Pancreas (tissue), 10 donors: ENCODE measurements at places on chromosomes 4 and X. TPM values are rescaled to one million over a fixed set of nuclear protein-coding genes. Genes with fewer than 3 reads are reported as not detected.

Gene RBMXL3
- total RNA-seq, result not detected

Gene PI4K2B
- total RNA-seq, result 4.5 TPM

Gene ADH7
- total RNA-seq, result not detected

Gene CFAP99
- total RNA-seq, result 0.41 TPM

Gene XKRX
- total RNA-seq, result not detected

Gene NAT8L
- 6.1 TPM for total RNA-seq

Gene VEGFC
- total RNA-seq, result 0.69 TPM

Gene AKAP4
- total RNA-seq, result not detected

- no peak for DNase-seq
Measured at GRCh38 chr4:75834095-75834771, 68.0 kb downstream of the PPEF2 start.

- no peak for DNase-seq
Measured at GRCh38 chrX:69741721-69742120, 125.8 kb downstream of the EDA start.

GRCh38 chr4:32022071-32022470 lies 1301.9 kb downstream of the PCDH7 start:
- no peak for DNase-seq

DNA sequence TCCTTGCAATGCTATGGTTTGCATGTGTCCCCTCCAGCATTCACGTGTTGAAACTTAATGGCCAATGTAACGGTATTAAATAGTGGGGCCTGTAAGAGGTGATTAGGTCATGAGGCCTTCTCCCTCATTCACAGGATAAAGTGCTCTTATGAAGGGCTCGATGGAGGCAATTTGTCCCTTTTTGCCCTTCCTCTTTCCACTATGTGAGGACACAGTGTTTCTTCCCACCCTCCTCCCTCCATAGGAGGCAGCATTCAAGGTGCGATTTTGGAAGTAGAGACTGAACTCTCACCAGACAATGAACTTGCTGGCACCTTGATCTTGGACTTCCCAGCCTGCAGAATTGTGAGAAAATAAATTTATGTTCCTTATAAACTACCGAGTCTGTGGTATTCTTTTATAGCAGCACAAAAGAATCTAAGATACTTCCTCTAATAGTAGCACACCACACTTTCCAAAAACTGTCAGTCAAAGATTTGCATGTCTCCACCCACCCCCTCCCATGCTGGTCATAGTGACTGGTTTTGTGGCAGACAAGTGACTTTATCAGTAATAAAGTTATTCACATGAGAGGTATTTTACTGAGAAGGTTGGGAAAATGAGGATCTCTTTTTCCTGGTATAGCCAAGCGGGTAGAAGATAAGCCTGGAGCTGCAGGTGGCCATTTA lies 113.5 kb upstream of the TTC29 start:
- no peak for DNase-seq

- DNase-seq, result no peak
Measured at GRCh38 chr4:120694973-120695372, 227.6 kb downstream of the PRDM5 start.

GRCh38 chr4:161160718-161161117 lies 1003.1 kb downstream of the FSTL5 start:
- DNase-seq, result no peak

DNA sequence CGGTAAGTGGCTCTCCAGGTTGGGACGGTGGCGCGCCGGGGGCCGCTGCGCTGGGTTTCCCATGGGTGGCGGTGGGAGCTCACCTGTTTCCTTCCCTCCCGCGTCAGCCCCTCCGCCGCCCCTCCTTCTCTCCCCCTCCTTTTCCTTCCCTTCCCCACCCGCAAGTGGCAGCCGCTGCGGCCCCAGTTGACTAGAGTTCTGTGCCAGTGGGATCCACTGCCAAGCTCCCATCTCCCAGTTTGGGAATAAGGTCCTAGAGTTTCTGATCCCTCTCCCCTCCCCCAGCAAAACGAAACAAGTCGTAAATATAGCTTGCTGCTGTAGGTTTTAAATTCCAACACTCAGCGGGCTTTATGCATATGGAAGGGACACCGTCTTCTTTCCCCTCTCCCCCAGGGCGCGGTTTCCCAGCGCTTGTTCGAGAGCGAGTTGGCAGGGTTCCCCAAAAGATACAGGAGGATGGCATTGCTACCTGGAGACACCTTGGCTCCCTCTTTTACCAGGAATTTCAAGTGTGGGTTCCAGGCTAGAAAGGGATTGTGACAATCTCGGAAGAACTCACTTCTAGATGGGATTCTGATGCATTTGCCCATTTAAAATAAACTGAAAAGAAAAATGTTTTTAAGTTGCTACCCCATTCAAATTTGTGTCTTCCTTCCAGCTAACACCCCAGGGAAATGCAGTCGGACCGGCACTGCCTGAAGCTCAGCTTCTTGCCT lies 1.2 kb downstream of the TLL1 start:
- DNase-seq, result peak; percentile 15

DNA sequence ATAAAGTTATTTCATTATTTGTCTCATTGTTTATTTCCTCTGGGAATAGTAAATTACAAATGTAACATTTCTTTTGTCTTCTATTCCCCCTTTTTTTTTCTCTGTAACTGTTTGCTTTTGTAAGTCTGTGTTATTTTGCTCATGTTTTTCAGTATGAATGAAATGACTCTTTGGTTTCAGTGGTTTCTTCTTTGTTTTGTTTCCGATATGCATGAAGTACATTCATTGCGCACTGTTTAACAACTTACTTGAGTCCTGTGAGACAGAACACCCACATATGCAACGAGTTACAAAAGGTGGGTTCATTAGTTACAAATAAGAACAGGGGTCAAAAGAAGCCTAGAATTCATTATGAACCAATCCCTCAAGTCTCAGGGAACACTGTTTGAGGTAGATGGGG lies 175.0 kb upstream of the UGT8 start:
- no peak for DNase-seq

DNA sequence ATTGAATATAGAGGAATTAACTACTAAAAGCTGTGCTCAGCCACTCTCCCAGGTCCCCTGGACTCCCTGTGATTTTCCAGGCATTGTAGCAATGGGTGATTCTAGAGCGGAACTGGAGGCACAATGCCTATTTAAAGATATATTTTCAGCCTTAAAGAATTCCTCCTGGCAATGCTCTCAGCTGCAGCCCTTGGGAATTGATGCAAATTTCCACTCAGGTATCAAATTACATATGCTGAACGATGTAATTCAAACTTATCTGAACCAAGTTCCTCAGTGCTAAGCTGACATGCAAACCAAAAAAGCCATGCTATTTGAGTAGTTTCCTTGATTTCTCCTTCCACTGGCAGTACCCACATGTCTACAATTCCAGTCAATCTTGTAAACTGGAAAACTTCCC lies 86.3 kb upstream of the GABRA3 start:
- DNase-seq, result no peak

DNA sequence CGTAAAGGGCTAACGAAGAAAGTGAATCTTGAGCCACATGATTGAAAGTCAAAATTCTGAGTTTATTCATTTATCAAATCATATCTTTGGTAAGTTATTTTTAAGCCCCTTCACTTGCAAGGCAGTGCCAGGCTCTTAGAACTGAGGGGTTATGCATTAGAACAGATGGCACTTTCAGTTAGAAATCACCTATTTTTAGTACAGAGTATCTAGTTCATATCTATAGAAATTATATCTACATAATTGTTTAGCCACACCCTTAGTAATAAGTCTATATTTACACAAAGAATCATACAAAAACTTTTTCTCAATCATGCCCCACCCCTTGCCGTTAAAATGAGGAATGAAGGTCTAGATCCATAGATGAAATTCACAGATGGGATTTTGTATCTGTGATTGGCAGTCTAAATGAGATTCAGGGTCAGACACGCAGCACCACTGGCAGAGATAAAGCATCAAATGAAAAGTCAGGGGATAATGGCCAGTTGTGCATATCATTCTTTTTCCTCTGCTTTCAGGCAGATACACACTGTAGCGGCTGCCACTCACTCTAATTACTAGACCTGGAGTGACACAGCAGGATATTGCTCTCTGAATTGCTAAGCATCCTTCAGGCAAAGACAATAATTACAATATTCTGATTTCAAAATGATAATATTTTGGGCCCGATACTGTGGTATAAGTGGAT lies 440.5 kb downstream of the MAPK10 start:
- no peak for DNase-seq

DNA sequence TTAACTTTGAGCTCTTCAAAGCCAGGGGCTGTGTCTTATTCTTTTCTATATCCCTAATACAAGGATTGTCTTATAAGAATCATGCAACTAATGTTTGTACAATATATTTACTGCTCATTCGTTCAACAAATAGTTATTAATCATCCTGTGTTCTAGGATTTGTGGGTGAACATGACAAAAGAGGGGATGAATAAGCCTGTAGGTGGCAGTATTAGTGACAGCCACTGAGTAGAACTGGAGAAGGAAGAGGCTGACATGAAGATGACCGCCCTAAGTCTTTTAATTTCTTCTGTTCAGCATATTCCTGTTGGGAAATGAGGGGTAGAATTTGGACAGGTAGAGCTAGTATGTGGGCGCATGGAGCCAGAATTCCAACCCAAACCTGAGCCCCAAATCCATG lies 11.9 kb upstream of the LINC00632 start:
- DNase-seq, result no peak

- no peak for DNase-seq
Measured at GRCh38 chrX:52574416-52575275, 57.8 kb upstream of the XAGE1B start.

DNA sequence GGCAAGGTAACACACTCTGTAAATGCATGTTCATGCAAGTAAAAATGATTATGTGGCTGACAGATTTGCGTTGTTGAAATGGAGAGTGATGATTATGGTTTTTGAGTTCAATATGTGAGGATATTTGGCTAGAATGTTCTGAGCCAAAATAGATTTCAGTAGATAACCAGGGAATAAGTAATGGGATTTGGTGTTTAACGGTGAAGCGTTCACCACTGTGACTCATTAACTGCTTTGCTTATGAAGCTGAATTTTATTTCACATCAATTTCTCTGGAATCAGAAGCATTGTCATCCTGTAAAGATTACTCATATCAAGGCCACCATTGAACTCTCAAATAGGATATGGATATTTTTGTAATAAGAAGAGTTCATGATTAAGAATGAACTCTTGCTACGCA lies 11.7 kb downstream of the AFP start:
- no peak for DNase-seq

DNA sequence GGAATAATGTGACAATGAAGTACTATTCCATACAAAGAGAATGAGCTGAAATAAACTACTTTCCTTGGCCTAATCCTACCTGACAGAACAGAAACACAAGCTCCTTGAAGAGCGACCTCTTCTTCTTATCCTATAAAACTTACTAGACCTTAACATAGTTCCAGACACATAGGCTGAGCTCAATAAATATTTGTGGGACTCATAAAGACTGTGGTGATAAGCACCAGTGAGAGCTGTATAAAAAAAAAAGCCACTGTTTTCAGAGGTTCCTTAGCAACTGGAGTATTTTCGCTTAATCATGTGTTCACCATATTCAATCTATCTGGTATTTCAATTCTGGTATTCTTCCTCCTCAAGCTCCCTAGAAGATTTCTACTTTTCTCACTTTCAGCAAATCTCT lies 1129.6 kb downstream of the STPG2 start:
- no peak for DNase-seq

GRCh38 chrX:54747733-54748393 lies 50.2 kb downstream of the ITIH6 start:
- no peak for DNase-seq

GRCh38 chrX:618761-619450 lies 11.7 kb upstream of the SHOX start:
- DNase-seq, result no peak

GRCh38 chr4:94724016-94724790 lies 33.6 kb upstream of the BMPR1B start:
- DNase-seq, result no peak

DNA sequence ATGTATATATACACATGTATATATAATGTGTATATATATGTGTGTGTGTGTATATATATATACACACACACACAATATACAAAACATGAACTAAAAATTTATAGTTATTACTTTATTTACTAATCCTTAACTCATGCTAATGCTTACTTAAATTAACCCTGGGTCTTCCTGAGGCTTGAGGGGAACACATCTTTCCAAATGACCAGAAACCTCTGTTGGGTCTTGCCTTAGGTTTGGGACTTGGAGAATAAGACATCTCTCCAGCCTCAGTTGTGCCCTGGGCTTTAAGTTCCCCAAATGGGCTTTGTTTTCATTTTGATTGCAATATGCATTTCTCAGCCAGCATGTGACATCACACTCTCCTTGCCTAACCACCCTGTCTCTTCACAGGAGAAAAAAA lies 7.7 kb downstream of the GEMIN8 start:
- DNase-seq, result no peak

GRCh38 chrX:115363372-115363771 lies 73.9 kb downstream of the LUZP4 start:
- DNase-seq, result no peak

DNA sequence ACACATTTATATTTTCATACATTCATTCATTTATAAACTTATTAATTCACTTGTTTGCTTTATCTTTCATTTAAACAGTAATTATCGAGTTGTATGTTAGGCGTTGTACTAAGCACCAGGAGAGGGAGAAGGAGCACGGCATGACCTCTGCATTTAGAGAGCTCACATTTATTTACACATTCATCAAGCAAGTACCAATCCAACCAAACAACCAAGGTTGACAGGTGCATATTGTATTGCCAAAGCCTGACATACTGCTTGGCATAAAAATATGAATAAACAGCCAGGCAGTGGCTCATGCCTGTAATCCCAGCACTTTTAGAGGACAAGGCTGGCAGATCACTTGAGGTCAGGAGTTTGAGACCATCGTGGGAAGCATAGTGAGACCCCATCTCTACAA lies 37.0 kb upstream of the CLNK start:
- DNase-seq, result no peak

- no peak for DNase-seq
Measured at GRCh38 chr4:123345935-123346300, 50.7 kb upstream of the SPRY1 start.

GRCh38 chr4:130808492-130808891 lies 1712.5 kb downstream of the C4orf33 start:
- DNase-seq, result no peak

DNA sequence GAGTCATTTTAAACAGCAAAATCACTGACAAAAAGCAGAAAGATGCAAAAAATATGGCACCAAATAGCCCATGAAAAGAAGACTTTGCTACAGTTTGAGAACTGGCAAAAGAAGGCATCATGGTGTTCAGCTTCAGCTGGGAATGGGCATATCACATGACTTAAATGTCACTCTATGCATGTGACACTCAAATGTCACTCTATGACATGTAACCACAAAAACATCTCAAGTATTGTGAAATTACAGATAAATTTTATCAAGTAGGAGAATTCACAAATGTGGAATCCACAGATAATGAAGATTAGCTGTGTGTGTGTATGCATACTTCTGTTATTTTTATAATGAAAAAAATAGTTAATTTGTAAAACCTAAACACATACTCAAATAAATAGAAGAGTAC lies 81.9 kb downstream of the ATP10D start:
- no peak for DNase-seq

- DNase-seq, result no peak
Measured at GRCh38 chrX:16826207-16826606, 39.9 kb downstream of the TXLNG start.

DNA sequence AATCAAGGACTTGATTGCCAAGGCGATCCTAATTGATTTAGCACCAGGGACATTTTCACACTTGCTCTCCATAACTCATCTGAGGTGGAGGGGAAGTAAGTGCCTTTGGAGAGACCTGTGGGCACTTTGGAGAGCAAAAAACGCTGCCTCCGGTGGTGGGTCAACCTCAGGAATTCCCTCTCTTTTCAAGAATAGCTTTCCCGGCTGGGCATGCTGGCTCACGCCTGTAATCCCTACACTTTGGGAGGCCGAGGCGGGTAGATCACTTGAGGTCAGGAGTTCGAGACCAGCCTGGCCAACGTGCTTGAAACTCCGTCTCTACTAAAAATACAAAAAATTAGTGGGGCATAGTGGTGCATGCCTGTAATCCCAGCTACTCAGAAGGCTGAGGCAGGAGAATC lies 49.2 kb downstream of the PRPS1 start:
- no peak for DNase-seq
